Esophagus muscularis mucosa (tissue), 4 donors: ENCODE measurements at places on chromosomes 2 and 18. TPM values are rescaled to one million over a fixed set of nuclear protein-coding genes. Genes with fewer than 3 reads are reported as not detected.

Gene FER1L5
- not detected for total RNA-seq

DNA sequence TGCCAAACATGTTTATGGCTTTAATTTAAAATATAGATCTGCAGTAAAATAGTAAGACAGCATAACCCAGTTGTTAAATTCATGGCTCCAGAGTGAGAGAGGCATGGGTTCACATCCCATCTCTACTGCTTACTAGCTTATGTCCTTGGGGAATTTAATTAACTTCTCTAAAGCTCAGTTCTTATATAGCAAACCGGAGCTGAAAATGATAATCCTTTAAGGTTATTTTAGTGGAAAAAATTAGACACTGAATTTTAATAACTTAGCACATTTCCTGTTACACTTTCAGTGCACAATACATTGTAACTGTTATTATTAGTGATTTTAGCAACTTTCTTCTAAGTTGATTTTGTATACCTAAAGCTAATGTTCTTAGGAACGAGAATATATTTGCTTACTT, 14.8 kb downstream of the SCN9A start:
- H3K36me3 ChIP-seq, result no peaks in the 10 kb centered on the region
- no peak overlapping the region for H3K27ac ChIP-seq
- no peak for DNase-seq
- no peaks in the 10 kb centered on the region for H3K4me1 ChIP-seq
- no peak overlapping the region for H3K4me3 ChIP-seq

- no peaks in the 10 kb centered on the region for H3K4me1 ChIP-seq
- H3K27me3 ChIP-seq, result no peaks in the 10 kb centered on the region
- H3K4me3 ChIP-seq, result no peak overlapping the region
- no peak for DNase-seq
- no peaks in the 10 kb centered on the region for H3K36me3 ChIP-seq
Measured at GRCh38 chr2:78535395-78535794, 490.1 kb upstream of the REG3G start.

- no peak overlapping the region for H3K27ac ChIP-seq
- DNase-seq, result no peak
- peaks cover 7% of the 10 kb centered on the region for H3K4me1 ChIP-seq
- no peaks in the 10 kb centered on the region for H3K36me3 ChIP-seq
- H3K4me3 ChIP-seq, result no peak overlapping the region
- H3K27me3 ChIP-seq, result no peaks in the 10 kb centered on the region
Measured at GRCh38 chr2:235945608-235946140, 222.5 kb downstream of the GBX2 start.

- H3K27me3 ChIP-seq, result no peaks in the 10 kb centered on the region
- H3K4me3 ChIP-seq, result no peak overlapping the region
- H3K4me1 ChIP-seq, result no peaks in the 10 kb centered on the region
Measured at GRCh38 chr2:108971661-108972566, 17.1 kb downstream of the EDAR start.

- H3K4me1 ChIP-seq, result no peaks in the 10 kb centered on the region
- no peak overlapping the region for H3K27ac ChIP-seq
- H3K36me3 ChIP-seq, result no peaks in the 10 kb centered on the region
- no peak overlapping the region for H3K4me3 ChIP-seq
- H3K27me3 ChIP-seq, result no peaks in the 10 kb centered on the region
- DNase-seq, result no peak
Measured at GRCh38 chr2:50648041-50648700, 383.8 kb downstream of the NRXN1 start.

Gene PER2
- 11.2 TPM for total RNA-seq
